ENCODE measurements at places on chromosomes 5 and 9. TPM values are rescaled to one million over a fixed set of nuclear protein-coding genes. Genes with fewer than 3 reads are reported as not detected.

Gene ZBTB43
- 64.3 TPM for total RNA-seq

- no peak for DNase-seq
These were observed 37.6 kb upstream of the MAST4 start for GRCh38 chr5:66558560-66558959.

GRCh38 chr9:128945798-128946501 is 1.5 kb downstream of the DOLK start:
- DNase-seq, result no peak

Gene MYMK
- not detected for total RNA-seq
